ENCODE measurements at places on chromosomes 6 and 20. TPM values are rescaled to one million over a fixed set of nuclear protein-coding genes. Genes with fewer than 3 reads are reported as not detected.

GSTA2 gene
- not detected for total RNA-seq

GPLD1 gene
- total RNA-seq, result 0.14 TPM

MLN gene
- total RNA-seq, result not detected

SNPH gene
- total RNA-seq, result 10.4 TPM

DNAH8 gene
- 0.09 TPM for total RNA-seq

NKAIN4 gene
- 0.18 TPM for total RNA-seq

NKAPL gene
- 1.8 TPM for total RNA-seq

GPRC6A gene
- not detected for total RNA-seq

FOXA2 gene
- total RNA-seq, result under 0.01 TPM

TFAP2B gene
- not detected for total RNA-seq

SEMG1 gene
- total RNA-seq, result not detected

SYCP2L gene
- total RNA-seq, result 0.09 TPM

GJE1 gene
- total RNA-seq, result not detected

CDH26 gene
- total RNA-seq, result 0.14 TPM

RNF182 gene
- 0.28 TPM for total RNA-seq

ULBP1 gene
- total RNA-seq, result under 0.01 TPM

CD83 gene
- total RNA-seq, result 0.92 TPM

AHCY gene
- total RNA-seq, result 90.7 TPM

WFDC12 gene
- total RNA-seq, result not detected

SNAP25 gene
- 3.7 TPM for total RNA-seq

PACRG gene
- not detected for total RNA-seq

EIF6 gene
- total RNA-seq, result 89.0 TPM

SIRPD gene
- not detected for total RNA-seq

LSM2 gene
- total RNA-seq, result 27.3 TPM

COL11A2 gene
- 0.14 TPM for total RNA-seq

RPS6KA2 gene
- 109 TPM for total RNA-seq

HELZ2 gene
- 29.2 TPM for total RNA-seq

CBLN4 gene
- not detected for total RNA-seq

NOX3 gene
- not detected for total RNA-seq

CST3 gene
- total RNA-seq, result 114 TPM

PCIF1 gene
- total RNA-seq, result 5.1 TPM

PLAGL1 gene
- 11.4 TPM for total RNA-seq

MTFR2 gene
- total RNA-seq, result 0.83 TPM

SEL1L2 gene
- total RNA-seq, result not detected

MLIP gene
- not detected for total RNA-seq

RPS21 gene
- 1,346 TPM for total RNA-seq

RFX6 gene
- not detected for total RNA-seq

BPIFB2 gene
- not detected for total RNA-seq

SPATA25 gene
- 1.9 TPM for total RNA-seq

CEP250 gene
- 11.9 TPM for total RNA-seq

SAPCD1 gene
- total RNA-seq, result 0.28 TPM

TP53TG5 gene
- under 0.01 TPM for total RNA-seq

IRF4 gene
- 0.65 TPM for total RNA-seq

SLC52A3 gene
- total RNA-seq, result not detected

IL17F gene
- total RNA-seq, result not detected

SH3BGRL2 gene
- 2.2 TPM for total RNA-seq

ZC2HC1B gene
- not detected for total RNA-seq

TRIM31 gene
- not detected for total RNA-seq

C6orf15 gene
- total RNA-seq, result not detected

LAMA4 gene
- total RNA-seq, result 421 TPM

Measured in smooth muscle cell of bladder (primary cell).